ENCODE measurements at places on chromosomes 6 and 20. TPM values are rescaled to one million over a fixed set of nuclear protein-coding genes. Genes with fewer than 3 reads are reported as not detected.

MUC21 gene
- total RNA-seq, result not detected

EDN3 gene
- not detected for total RNA-seq

DNA sequence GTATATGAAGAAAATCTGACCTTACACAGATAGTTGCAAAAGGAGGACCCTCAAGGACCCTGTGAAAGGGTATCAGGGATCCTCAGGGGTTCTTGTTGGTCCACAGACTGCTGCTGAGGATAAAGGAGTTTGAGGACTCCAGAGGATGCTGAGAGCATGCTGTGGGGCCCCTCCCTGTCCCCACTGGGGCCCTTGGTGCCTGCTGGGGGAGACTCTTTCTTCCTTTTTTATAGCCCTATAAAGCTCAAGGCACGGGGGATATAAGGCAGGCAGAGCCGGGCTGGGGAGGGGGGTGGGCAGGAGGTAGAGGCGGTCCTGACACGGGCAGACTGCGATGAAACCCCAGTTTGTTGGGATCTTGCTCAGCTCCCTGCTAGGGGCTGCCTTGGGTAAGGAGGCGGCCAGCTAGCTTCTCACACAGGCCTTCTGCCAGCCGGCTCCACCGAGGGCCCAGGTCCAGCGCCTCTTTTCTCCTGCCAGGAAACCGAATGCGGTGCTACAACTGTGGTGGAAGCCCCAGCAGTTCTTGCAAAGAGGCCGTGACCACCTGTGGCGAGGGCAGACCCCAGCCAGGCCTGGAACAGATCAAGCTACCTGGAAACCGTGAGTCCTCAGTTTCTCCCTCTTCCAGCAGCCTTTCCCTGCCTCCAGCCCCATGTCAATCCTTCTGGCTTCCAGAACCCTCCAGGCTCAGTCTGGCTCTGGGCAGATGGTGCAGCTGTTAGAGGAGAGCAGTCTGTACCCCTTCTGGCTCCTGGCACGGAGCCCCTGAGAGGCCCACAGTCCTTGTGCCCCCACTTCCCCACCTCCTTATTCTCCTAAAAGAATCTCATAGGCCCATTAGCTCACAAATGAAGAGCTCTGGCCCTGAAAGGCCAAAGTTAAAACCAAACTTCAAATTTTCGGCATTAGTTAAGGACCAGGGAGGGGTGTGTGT is at the start of gene LY6G6D:
LY6G6D (plus strand) TSS at position 327 of the 937 bp plus-strand sequence; CDS start at position 335, 8 bp downstream.
- DNase-seq, result peak; percentile 73

DNA sequence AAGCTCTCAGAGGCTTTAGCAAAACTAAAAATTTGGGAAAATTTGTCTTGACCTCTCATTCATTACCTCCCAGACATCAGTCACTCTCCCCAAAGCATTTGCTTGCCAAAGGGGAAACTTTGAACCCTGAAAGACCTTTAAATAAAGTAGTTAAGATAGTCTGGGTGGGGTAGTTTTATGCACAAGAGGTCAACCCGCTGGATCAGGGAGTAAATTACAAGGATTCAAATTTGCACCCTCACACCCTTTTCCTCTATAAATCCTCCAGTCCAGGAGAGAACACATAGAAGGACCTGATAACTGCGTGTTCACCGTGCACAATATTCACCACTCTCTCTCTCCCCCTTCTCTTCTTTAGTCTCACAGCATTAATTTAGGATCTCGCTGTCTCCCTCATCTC is 36.1 kb upstream of the TNFRSF21 start:
- DNase-seq, result no peak

DNA sequence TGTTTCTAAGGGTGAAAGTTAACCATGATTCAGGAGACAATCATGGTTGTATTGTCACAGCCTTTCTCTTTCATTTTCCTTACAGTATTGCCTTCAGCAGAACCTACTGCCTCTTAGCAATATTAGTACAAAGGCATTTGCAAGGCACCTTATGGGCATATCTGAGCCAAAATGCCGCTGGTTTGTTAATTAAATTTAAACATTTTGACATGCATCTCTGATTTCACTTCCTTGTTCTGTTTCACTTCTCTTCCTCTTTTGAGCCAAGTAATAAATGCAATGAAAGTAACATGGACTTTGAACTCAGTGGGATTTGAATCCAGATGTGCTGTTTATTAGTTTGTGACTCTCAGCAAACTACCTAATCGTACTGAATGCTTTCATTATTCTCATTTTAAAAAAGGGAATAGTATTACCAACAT is 467.4 kb upstream of the CITED2 start:
- DNase-seq, result no peak

DNA sequence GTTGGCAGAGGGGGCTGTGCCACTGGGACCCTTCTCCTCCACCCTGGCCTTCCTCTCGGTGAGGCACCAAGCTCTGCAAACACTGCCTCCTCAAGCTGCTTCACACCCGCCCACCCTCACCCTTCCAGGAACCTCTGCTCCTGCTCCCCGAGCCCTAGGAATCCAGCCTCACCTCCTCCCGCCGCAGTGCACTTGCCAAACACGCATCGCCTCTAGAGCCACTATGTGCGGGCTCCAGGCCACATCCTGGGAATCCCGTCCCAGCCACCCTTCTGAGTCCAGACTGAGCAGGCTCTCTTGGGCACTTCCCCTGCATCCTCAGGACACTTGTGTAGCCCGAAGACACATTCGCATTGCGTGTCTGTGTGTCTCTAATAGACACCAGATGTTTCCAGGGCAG is 18.5 kb downstream of the PSMG4 start:
- no peak for DNase-seq

DNA sequence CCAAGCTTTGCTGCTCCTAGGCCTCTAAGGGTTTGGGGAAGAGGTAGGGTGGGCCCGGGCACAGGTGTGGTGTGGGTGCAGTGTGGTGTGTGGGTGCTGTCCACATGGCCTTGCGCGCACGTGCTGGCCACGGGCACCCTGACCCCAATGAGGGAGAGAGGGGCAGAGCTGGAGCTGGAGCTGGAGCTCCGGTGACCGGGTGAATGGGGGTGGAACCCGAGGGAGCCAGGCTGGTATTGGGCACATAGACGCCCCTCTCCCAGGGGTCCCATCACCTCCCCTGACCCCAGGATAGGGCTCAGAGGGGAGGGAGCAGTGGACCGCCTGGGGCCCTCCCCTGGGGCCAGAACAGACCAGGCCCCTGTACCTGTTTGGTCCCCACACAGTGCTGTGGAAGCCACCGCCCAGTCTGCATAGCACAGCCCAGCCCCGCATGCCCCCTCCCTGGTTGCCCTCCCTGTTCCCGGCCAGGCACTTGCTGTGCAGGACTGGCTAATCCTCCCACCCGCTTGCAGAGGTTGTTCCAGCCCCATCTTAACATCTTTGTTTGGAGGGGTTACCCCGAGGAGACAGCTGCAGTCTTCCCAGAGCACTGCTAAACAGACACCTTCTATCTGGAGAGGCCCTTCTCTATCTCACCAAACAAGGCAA is 984 bp downstream of the ADAM33 start:
- peak; percentile 74 for DNase-seq

DNA sequence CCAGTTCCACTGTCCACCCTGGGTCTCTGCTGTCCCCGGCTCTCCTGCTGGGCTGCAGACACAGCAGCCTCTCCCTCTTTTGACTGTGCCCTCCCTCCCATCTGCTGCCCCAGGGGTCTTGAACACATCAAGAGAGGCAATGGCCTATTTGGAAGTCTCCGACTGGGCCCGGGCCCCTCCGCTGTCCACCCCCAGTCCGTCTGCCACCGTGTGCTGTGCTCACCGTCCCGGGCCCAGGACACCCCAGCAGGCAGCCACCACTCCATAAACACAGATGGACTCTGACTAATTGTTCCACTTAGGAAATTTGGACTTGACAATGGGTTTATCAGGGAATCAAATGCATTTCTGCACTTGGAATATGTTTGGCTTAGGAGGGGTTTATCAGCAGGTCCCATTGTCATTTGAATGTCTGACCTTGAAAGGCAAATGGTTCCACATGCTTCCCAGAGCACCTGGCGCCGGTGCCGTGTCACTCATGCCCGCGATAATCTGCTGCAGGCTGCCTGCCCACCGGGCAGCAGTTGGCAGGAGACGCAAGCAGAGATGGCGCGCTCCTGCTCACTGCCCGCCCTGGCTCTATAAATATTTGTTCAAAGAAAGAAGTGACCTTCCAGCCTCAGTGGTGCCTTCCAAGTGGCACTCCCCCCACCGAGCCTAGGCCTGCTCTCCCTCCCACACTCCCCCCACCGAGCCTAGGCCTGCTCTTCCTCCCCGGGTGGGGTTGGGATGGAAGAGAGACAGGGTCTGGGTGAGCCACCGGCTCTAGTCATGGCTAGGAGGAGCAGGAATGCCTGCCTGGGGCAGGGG is 18.8 kb upstream of the FRMD1 start:
- DNase-seq, result peak; percentile 47

DNA sequence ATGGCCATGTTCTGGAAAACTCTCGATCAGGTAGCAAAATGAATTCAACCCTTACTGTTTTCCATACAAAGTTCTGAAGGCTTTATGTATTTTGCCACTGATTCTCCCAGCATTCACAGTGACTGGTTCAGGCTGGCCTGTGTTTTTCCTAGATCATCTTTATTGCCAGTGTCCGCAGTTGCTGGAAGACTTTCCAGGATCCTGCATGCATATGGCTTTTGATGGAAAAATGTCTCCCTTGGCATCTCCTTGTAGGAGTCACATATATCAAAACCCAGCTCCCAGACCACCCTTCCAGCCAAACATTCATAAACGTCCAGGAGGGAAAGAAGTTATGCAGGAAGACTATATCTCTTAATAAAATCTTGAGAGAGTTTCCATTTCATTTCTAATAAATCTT is 588.8 kb downstream of the MAFB start:
- DNase-seq, result no peak

- DNase-seq, result peak; percentile 50
Observed at GRCh38 chr20:47586649-47587294, 85.1 kb downstream of the NCOA3 start.

ACAT2 gene
- 108 TPM for total RNA-seq

GRCh38 chr6:26501482-26501986 is 1.4 kb downstream of the BTN1A1 start:
- DNase-seq, result peak; percentile 71

DNA sequence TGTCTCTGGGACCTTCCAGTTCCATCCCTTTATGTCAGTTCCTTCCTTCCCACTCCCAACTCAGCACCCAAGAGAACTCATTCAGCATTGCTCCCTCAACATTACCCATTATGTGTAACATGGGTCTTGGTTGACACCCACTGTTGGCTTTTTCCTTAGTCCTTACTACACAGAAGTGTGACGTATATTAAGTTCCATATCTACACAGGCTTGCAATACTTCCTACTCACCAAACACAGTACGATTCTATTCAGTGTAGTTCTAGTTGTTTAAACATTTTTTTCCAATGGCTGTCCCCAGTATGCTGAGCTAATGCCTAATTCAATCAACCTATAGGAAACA is 37.7 kb downstream of the ARHGAP18 start:
- DNase-seq, result no peak

- no peak for DNase-seq
Observed at GRCh38 chr6:107304421-107305025, 154.8 kb downstream of the PDSS2 start.

CTNNBL1 gene
- total RNA-seq, result 34.1 TPM

BANF2 gene
- total RNA-seq, result not detected

MYB gene
- 1.8 TPM for total RNA-seq

TMC2 gene
- not detected for total RNA-seq

- no peak for DNase-seq
Observed at GRCh38 chr6:15485936-15486335, 176.9 kb downstream of the DTNBP1 start.

DNA sequence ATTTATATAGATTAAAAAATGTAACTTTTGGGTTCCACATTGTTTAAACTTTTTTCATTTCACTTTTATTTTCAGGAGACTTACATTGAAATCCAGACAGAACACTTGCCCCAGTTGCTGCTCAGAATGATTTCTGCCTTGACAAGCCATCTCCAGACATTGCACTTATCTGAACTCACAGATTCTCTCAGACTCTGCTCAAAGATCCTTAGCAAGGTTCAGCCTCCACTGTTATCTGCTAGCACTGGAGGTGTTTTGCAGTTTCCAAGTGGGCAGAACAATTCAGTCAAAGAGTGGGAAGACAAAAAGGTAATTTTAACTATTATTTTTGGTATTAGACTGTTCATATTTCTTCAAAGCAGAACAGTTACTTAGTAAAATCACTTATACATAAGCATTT is 58.0 kb downstream of the DOP1A start:
- DNase-seq, result no peak

MCCD1 gene
- total RNA-seq, result not detected

GRCh38 chr6:40044196-40044595 is 109.9 kb upstream of the MOCS1 start:
- no peak for DNase-seq

HTR1B gene
- 0.31 TPM for total RNA-seq

GRCh38 chr6:23339268-23339667 is 769.9 kb downstream of the HDGFL1 start:
- DNase-seq, result no peak

GRCh38 chr6:70508953-70509352 is 57.8 kb upstream of the SDHAF4 start:
- DNase-seq, result no peak

SIRPD gene
- total RNA-seq, result not detected

- no peak for DNase-seq
Observed at GRCh38 chr6:26056583-26057350, 30.5 kb upstream of the HFE start.

- DNase-seq, result no peak
Observed at GRCh38 chr6:83168556-83168955, 24.5 kb downstream of the PGM3 start.

GRCh38 chr6:124977067-124977908 is 15.1 kb downstream of the RNF217 start:
- no peak for DNase-seq

DNA sequence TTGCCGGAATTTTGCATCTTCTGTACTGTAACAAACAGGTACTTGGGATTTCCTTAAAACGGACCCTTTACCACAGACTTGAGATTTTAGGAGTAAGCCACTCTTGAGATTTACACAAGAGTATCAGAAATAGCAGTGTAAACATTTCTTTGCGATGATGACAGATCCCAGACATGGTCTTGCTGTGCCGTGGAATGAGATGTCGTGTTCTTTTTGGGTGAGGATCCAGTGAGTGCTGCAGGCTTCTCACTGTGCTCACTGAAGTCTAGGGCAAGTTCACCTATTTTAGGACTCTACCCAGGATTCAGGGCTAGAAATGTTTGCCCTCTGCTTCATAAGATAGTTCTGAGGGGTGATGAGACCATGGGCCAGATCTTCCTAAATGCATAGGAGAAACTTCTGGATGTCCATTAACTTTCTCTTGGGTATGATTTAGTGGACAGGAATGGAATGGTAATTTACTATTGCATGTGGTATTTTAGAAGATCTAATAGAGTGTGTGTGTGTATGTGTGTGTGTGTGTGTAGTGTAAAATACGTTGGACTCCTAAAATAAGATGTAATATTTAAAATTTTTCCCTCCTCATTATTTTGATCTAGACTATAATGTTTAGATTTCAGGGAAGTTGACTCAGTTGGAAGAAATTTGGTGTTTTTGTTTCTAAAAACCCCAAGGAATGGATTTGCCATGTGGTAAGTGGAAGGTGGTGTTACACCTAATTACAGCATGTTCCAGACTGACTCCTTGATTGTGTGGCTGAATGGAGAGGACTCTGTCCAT is 8.5 kb downstream of the LRRC1 start:
- DNase-seq, result no peak

- DNase-seq, result no peak
Observed at GRCh38 chr6:83885984-83886383, 26.5 kb downstream of the CYB5R4 start.

GRCh38 chr6:128570680-128571063 is 50.3 kb upstream of the PTPRK start:
- DNase-seq, result no peak

GRCh38 chr6:135117413-135117968 is 62.9 kb upstream of the HBS1L start:
- DNase-seq, result no peak

KIF13A gene
- 25.8 TPM for total RNA-seq

TPBG gene
- 45.5 TPM for total RNA-seq
